GM04504 (cell line): ENCODE measurements at places on chromosomes 7 and 10.

DNA sequence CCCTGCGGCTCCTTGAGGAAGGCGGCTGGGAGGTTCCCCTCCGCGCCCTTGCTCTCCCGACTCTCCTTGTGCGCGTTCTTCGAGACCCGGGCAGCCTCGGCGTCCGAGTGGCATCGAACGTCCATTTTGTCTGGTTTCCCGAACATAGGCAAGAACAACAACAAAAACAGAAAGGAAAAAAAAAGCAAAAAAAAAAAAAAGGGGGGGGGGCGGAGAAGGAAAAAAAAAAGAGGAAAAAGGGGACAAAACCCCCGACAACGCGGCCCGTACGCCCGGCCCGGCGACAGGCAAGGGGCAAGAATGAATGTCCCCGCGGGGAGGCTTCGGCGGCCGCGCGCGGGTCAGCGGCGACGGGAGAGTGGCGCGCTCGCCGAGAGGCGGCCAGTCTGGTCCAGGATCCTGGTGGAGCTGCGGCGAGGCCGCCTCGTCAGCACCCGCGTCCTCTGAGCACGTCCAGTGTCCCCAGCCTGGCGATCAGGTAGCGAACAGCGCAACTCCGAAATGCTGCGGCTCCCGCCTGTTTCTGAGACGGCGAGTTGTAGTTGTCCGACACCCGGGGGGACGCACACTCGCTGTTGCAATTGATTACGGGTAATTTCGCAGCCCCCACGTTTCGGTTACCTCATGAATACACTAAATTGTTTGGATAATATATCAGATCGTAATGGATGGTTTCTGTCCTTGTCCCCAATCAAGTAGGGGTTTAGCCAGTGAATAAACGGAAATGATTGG is at the start of gene VAX1:
Gene VAX1 (minus strand): TSS at position 360 of the 732 bp plus-strand sequence. CDS start 214 bp downstream, at position 146.
- DNase-seq: no peak

DNA sequence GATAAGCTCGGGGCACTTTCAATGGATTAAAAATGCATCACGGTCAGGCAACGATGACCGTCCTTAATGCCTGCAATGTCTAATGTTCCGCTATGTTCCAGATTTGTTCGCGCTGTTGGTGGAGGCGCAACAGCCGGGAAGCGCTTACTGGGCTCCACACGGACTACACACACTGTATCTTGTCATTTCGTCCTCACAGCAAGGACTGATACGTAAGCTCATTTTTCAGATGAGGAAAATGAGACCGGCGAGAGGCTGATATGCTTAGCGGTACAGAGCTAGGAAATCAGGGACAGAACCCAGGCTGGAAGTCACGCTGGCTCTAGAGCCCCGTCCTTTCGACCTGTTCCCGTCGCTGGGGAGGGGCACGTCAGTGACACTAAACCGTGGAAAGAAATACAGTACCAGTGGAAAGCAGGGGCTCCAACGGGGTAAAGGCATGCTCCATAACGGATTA is 670 bp downstream of the TPK1 start:
- DNase-seq: peak; percentile 24

GRCh38 chr10:43170491-43170890 is 32.2 kb downstream of the CSGALNACT2 start:
- no peak for DNase-seq

GRCh38 chr7:48426966-48427555 is 255.8 kb downstream of the ABCA13 start:
- peak; percentile 3 for DNase-seq

DNA sequence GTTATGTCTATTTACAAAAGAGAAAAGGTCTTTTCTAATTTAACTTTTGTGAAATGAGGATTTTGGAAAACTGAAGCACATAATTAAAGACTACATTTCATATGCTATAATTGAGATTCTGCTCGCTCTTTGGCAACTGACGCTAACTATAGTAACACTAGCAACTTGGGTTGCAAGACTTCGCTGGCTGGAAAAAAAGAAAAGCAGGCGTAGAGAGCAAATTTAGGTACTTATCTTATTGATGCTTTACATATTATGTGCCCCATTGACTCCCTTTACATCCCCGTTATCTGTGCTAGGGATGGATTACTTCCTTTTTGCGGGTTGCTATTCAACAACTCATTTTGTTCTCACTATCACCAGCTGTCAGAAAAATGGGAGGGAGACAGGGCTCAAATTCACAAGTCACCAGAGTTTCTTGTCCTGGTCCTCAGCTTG is 10.5 kb downstream of the SEMA3C start:
- DNase-seq: no peak

DNA sequence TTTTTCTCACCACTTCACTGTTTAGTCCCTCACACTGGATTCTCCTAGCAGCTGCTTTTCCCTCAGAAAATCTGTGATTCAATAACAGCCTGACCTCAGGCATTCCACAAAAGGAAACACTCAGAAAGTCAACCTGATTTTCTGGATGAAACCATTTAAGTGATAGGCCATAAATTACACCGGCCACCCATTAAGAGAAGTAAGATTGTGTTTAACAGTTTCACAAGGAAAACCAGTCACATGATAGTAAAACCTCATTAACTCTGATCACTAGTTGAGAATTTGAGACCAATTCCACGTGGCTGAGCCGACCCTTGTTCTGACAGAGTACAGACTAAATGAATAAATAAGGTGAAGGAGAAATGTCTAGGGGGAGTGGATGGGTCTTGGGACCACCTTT is 7.7 kb downstream of the GRM8 start:
- DNase-seq: no peak

DNA sequence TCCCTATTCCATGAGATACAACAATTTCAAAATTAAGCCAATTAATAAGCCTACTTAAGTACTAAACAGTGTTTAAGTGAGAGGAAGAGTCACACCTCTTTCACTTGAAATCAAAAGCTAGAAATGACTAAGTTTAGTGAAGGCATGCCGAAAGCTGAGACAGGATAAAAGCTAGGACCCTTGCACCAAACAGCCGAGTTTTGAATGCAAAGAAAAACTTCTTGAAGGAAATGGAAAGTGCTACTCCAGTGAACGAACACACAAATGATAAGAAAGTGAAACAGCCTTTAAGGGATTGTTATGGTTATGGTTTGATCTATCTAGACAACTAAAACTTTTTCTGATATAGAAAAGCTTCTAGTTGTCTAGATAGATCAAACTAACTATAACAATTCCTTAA is 135.4 kb upstream of the KMT2E start:
- no peak for DNase-seq

- DNase-seq: no peak
Observed at GRCh38 chr10:76651154-76651553, 986.5 kb downstream of the KCNMA1 start.

- DNase-seq: no peak
Observed at GRCh38 chr10:97778452-97779302, 6.9 kb upstream of the SFRP5 start.

DNA sequence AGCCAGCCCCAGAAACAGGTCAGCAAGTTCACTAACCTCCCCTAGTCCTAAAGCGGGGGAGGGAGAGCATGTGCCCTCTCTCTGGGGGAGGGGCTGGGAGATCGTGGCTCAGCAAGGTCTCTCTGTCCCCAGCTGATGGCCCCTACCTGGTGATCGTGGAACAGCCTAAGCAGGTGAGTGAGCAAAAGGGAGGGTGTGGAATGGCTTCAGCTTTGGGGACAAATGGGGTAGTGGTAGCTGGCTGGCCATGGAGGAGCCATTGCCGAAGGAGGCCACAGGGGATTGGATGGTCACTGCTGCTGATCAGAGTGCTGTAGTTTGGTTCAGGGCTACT is 779 bp downstream of the NFKB2 start:
- DNase-seq: no peak

- DNase-seq: no peak
Observed at GRCh38 chr7:158880973-158881372, 24.6 kb downstream of the DYNC2I1 start.

GRCh38 chr10:125700355-125700911 is 17.5 kb upstream of the TEX36 start:
- DNase-seq: no peak

- no peak for DNase-seq
Observed at GRCh38 chr10:48309711-48310226, 3.3 kb downstream of the MAPK8 start.

DNA sequence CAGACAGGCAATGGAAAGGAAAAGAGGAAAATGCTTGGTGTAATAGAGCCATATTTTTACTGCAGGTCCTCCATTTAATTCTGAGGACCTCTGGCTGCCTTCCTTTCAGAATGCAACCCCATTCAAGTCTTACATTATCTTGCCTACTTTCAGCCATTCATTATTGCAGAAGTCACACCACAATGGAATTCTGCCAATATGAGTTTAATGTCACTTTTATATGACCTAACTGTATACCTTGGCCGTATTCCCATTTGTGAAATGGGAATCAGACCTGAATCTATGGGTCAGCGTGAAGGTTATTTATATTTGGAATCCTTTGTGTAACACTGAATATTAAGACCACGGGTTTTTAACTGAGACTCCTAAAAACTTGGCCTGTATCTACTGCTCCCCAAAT is 241.7 kb upstream of the AOAH start:
- no peak for DNase-seq

GRCh38 chr10:20502903-20503585 is 394.1 kb downstream of the NEBL start:
- no peak for DNase-seq

- DNase-seq: no peak
Observed at GRCh38 chr10:24238519-24239247, 29.7 kb downstream of the KIAA1217 start.

DNA sequence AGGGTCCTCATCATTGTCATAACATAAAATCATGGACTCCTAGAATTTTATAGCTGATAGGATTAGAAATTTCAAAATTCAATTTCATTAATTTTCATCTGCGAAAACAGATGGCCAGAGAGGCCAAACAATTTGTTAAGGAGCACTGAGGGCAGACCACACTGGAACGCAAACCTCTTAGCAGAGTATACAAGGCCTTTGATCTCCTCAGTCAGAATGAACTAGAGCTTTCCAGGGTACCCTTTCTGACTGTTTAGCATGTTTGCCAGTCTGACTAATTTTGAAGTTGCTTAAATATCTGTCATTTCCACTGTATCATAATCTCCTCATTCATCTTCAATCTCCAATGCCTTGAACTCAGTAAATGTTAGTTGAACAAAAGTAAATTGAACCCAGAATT is 41.9 kb upstream of the ATRNL1 start:
- no peak for DNase-seq

DNA sequence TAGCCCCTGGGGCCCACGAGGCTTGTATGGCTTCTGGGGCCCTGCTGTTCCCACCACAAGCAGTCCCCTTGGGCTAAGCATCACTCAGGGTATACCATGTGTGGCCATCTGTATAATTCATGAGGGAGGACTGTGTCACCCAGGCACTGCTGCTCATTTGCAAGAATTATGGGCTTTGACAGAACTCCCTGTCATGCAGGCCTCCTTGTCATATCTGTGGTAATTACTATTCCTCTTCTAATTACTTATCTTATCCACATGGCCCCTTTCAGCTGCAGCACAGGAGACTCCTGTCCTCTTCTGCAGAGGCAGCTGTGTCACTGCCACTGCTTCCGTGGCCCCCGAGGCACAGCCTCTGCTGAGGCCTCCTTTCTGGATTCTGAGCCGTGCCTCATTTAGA is 46.3 kb downstream of the LRMDA start:
- no peak for DNase-seq

DNA sequence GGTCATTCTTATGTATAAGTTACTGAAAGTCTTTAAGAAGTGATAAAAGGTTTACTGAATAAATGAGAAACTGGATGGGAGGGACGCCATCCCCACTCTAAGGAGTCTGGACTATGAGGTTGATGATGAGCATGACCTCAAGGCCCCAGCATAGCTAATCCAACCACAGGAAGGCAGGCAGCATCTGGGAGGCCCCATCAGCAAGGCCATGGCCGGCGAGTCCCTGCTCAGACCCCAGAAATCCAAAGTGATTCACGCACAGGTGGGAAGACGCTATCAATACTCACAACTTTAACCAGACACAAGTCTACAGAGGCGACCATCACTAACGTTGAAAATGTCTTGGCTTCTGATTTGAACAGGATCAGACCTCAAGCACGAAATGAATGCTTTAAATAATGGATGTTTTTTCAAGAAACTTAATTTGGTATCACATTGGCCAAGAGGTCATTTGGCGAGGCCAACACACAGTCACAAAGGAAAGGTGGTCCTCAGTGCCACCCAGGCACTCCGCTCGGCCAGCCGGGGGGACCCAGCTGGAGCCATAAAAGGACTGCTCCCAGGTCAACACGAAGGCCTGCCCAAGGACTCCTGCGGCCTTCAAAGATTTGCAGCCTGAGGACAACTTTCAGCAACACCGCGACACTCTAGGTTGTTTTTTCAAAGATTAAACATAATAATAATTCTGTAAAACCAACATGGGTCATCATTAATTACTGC is 228.5 kb downstream of the PTPRN2 start:
- no peak for DNase-seq

DNA sequence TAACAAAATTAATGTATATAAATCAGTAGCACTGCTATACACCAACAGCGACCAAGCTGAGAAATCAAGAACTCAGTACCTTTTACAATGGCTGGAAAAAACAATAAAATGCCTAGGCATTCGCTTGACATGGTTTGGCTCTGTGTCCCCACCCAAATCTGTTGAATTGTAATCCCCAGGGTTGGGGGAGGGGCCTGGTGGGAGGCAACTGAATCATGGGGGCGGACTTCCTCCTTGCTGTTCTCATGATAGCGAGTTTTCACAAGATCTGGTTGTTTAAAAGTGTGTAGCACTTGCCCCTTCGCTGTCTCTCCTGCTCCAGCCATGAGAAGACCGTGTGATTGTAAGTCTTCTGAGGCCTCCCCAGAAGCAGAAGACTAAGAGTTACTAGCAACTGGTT is 8.6 kb downstream of the ZNF786 start:
- no peak for DNase-seq

- DNase-seq: no peak
Observed at GRCh38 chr7:123324283-123324682, 124.5 kb upstream of the SLC13A1 start.

GRCh38 chr10:124697837-124698544 is 46.2 kb downstream of the FAM53B start:
- DNase-seq: no peak

- no peak for DNase-seq
Observed at GRCh38 chr10:110363572-110364411, 59.1 kb upstream of the SMNDC1 start.

DNA sequence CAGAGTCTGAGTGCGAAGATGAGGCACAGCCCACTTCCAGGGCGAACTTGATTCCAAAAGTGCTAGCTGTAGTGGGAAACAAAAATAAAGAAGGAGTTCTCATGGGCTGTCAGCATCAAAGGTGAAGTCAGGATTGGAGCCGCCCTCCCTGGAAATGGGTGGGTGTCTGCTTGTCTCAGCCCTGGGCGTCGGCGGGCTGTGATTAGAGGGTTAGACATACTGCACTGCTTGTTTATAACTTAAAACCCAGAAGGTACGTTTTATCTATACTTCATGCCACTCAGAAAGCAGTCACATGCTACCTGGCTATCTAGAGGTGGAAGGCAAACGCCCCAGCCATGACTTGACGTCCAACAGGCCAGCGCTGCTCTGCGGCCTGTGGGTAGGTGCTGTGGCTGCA is 108.7 kb upstream of the NPS start:
- no peak for DNase-seq

- no peak for DNase-seq
Observed at GRCh38 chr10:59433720-59434428, 71.5 kb upstream of the FAM13C start.

GRCh38 chr10:21700474-21700873 is 166.4 kb downstream of the MLLT10 start:
- DNase-seq: no peak

- DNase-seq: no peak
Observed at GRCh38 chr7:100208911-100209408, 10.8 kb upstream of the PVRIG start.

GRCh38 chr7:26508481-26508880 is 216.8 kb downstream of the SNX10 start:
- DNase-seq: no peak
